ENCODE measurements at places on chromosomes 5 and 9.

GRCh38 chr9:72982146-72982799 is 29.4 kb upstream of the ALDH1A1 start:
- H3K4me1 ChIP-seq = no peaks in the 10 kb centered on the region
- no peak for DNase-seq
- no peak overlapping the region for H3K27ac ChIP-seq
- H3K27me3 ChIP-seq = no peaks in the 10 kb centered on the region
- H3K4me3 ChIP-seq = no peak overlapping the region

GRCh38 chr5:17259630-17260257 is 42.3 kb downstream of the BASP1 start:
- no peak overlapping the region for H3K4me3 ChIP-seq
- no peaks in the 10 kb centered on the region for H3K36me3 ChIP-seq
- H3K4me1 ChIP-seq = no peaks in the 10 kb centered on the region
- H3K27ac ChIP-seq = no peak overlapping the region

GRCh38 chr5:136799806-136800372 is 434.5 kb upstream of the TRPC7 start:
- no peaks in the 10 kb centered on the region for H3K36me3 ChIP-seq
- no peak for DNase-seq
- no peak overlapping the region for H3K4me3 ChIP-seq
- no peaks in the 10 kb centered on the region for H3K27me3 ChIP-seq
- H3K4me1 ChIP-seq = no peaks in the 10 kb centered on the region

GRCh38 chr5:180690562-180690961 is 41.2 kb upstream of the FLT4 start:
- no peak for DNase-seq
- no peak overlapping the region for H3K4me3 ChIP-seq
- H3K36me3 ChIP-seq = no peaks in the 10 kb centered on the region

GRCh38 chr5:3891113-3891512 is 295.5 kb downstream of the IRX1 start:
- H3K4me3 ChIP-seq = no peak overlapping the region
- no peak overlapping the region for H3K27ac ChIP-seq
- H3K27me3 ChIP-seq = no peaks in the 10 kb centered on the region
- no peaks in the 10 kb centered on the region for H3K36me3 ChIP-seq

GRCh38 chr5:146726020-146726419 is 152.5 kb downstream of the PPP2R2B start:
- H3K4me1 ChIP-seq = no peaks in the 10 kb centered on the region
- H3K27me3 ChIP-seq = no peaks in the 10 kb centered on the region
- no peaks in the 10 kb centered on the region for H3K36me3 ChIP-seq
- H3K4me3 ChIP-seq = no peak overlapping the region

DNA sequence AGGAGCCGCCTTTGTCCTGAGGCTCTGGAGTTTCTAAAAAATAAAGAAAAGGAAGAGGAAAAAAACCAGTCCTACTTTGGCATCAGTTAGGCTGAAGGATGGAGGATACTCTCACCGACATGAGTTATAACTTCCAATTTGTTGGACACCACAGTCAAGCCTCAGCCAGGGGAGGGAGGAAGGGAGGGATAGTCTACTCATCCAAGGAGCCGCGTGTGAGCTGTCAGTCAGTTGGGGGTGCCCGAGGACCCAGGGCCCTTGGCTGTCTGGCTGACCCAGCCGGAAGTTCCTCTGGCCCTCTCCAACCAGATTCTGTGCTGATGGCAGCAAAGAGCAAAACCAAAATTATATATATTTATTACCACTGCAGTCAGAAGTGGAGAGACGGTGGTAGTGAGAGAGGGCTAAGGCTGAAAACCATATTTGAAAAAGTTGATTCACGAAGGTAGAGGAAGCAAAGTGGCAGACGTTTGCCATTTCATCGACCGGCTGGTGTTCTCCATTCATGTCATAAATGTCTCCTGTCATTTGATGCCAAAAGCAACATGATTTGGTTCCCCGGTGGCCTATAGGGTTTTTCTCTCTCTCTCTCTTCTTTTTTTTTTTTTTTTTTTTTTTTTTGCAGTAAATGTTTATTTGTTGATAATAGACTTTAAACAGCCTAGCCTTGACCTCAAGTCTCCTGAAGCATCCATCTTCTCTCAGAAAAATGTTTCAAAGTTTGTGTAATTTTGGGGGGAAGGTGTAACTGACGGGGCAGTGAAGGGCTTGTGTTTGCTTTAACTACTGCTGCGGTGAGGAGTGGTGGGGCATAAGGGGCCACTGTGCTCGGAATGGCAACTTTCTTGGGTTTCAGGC is 7.6 kb downstream of the LMX1B start:
- DNase-seq = no peak
- peaks cover 6% of the 10 kb centered on the region for H3K4me1 ChIP-seq
- no peak overlapping the region for H3K27ac ChIP-seq
- no peaks in the 10 kb centered on the region for H3K36me3 ChIP-seq
- H3K4me3 ChIP-seq = no peak overlapping the region

GRCh38 chr5:90173299-90174030 is 236.1 kb downstream of the CETN3 start:
- no peaks in the 10 kb centered on the region for H3K4me1 ChIP-seq
- H3K27ac ChIP-seq = no peak overlapping the region
- no peak for DNase-seq
- H3K4me3 ChIP-seq = no peak overlapping the region
- H3K36me3 ChIP-seq = no peaks in the 10 kb centered on the region
- no peaks in the 10 kb centered on the region for H3K27me3 ChIP-seq

- H3K27me3 ChIP-seq = no peaks in the 10 kb centered on the region
- H3K4me1 ChIP-seq = no peaks in the 10 kb centered on the region
Observed at GRCh38 chr9:96556701-96557461, 62.8 kb downstream of the CDC14B start.

DNA sequence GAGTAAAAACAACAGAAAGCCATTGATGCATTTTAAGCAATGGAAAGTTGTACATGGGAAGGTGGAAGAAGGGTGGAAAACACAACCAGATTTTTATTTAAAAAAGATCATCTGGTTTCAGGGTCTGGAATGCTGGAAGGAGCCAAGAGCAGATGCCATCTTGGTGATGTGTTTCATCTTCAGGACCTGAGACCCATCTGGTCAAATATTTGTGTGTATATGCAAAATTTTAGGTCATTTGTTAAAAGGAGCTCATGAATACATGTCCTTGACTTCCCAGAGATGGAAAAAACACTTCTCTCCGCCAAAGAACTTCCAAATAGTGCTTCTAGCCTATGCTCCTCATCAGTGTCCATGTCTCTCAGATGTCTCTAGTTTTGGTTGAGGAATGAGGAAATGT is 110.6 kb upstream of the GDNF start:
- H3K27me3 ChIP-seq = no peaks in the 10 kb centered on the region
- DNase-seq = no peak
- H3K4me1 ChIP-seq = no peaks in the 10 kb centered on the region
- no peak overlapping the region for H3K4me3 ChIP-seq
- no peak overlapping the region for H3K27ac ChIP-seq

DNA sequence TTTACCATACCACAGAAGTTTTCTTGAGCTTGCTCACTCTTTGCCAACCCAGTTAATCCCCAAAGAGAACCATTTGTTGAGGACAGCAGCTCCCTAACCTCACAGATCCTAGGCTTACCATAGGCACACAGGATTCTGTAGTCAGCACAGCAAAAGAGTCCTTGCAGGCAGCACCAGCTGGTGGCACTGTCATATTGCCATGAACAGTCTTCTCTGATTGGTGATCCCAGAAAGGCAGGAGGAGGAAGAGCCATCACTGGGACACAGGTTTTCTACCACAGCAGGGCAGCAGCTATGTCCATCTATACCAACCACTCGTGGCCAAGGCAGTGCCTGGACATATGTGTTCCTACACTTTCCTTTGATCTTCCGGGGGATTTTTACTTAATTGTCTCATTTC is 297.1 kb upstream of the CD180 start:
- no peaks in the 10 kb centered on the region for H3K27me3 ChIP-seq
- H3K4me1 ChIP-seq = no peaks in the 10 kb centered on the region
- no peaks in the 10 kb centered on the region for H3K36me3 ChIP-seq
- DNase-seq = peak; percentile 13

- H3K4me3 ChIP-seq = no peak overlapping the region
- DNase-seq = no peak
- no peak overlapping the region for H3K27ac ChIP-seq
- H3K27me3 ChIP-seq = no peaks in the 10 kb centered on the region
Observed at GRCh38 chr5:31846934-31847333, 208.0 kb downstream of the PDZD2 start.

DNA sequence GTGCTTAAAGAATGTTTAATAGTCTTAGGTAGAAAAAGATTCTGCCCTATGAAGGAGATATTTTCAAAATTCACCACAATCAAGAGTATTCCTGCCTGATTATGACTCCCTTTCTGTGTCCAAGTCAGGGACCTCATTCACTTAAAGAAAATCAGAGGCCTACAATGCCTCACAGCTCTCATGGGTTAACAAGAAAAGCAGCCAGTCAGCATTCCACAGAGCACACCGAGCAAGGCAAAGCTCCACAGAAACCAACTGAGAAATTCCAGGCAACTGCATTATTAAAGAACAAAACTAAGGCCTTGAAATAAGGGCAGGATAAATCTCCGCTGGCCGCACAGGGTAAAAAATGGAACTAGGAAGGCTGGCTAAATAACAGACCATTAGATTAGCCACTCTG is 161.1 kb downstream of the TARS1 start:
- H3K27ac ChIP-seq = no peak overlapping the region
- H3K4me3 ChIP-seq = no peak overlapping the region
- DNase-seq = no peak
- no peaks in the 10 kb centered on the region for H3K4me1 ChIP-seq

DNA sequence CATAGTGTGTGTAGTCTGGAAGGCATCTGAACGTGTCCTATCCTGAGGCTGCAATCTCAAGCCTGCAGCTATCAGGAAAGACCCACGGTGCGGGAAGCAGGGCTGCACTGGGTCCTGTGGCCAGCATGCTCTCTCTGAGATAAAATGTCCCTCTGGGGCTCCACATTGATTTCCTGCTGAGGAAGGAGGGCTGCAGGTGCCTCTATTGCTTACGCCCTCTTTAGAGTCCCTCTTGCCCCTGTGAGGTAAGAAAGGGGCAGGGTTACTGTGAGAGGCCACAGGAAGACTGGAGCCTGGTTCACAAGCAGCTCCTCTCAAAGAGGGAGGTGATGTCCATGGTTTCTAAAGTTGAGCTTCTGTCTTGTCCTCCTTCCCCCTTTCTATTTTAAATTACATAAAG is 299.9 kb upstream of the RFX3 start:
- H3K27ac ChIP-seq = no peak overlapping the region
- no peaks in the 10 kb centered on the region for H3K27me3 ChIP-seq
- H3K4me3 ChIP-seq = no peak overlapping the region

GRCh38 chr9:116992865-116993264 is 305.8 kb downstream of the TRIM32 start:
- no peak overlapping the region for H3K4me3 ChIP-seq
- H3K27me3 ChIP-seq = no peaks in the 10 kb centered on the region
- H3K36me3 ChIP-seq = no peaks in the 10 kb centered on the region
- no peak for DNase-seq

DNA sequence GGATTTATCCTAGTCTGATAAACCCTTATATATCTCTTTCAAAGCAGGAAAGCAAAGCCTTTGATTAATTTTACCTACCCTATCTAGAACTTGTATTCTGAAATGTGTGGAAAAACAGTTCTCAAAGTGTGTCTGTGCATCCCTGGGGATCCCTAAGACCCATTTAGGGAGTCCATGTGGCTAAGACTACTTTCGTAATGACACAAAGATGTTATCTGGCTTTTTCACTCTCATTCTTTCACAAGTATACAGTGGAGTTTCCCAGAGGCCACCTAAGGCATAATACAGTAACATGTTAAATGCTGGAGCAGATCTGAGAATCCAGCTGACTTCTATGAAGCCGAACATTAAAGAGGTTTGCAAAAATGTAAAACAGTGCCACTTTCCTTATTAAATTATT is 54.3 kb upstream of the TNFSF15 start:
- H3K27ac ChIP-seq = no peak overlapping the region
- H3K36me3 ChIP-seq = no peaks in the 10 kb centered on the region
- H3K27me3 ChIP-seq = no peaks in the 10 kb centered on the region
- H3K4me1 ChIP-seq = no peaks in the 10 kb centered on the region

GRCh38 chr5:74945561-74946165 is 79.5 kb upstream of the FAM169A start:
- H3K27ac ChIP-seq = no peak overlapping the region
- H3K4me1 ChIP-seq = no peaks in the 10 kb centered on the region
- H3K27me3 ChIP-seq = no peaks in the 10 kb centered on the region
- no peak overlapping the region for H3K4me3 ChIP-seq
- H3K36me3 ChIP-seq = no peaks in the 10 kb centered on the region
